ENCODE measurements at places on chromosomes 12 and 14.

DNA sequence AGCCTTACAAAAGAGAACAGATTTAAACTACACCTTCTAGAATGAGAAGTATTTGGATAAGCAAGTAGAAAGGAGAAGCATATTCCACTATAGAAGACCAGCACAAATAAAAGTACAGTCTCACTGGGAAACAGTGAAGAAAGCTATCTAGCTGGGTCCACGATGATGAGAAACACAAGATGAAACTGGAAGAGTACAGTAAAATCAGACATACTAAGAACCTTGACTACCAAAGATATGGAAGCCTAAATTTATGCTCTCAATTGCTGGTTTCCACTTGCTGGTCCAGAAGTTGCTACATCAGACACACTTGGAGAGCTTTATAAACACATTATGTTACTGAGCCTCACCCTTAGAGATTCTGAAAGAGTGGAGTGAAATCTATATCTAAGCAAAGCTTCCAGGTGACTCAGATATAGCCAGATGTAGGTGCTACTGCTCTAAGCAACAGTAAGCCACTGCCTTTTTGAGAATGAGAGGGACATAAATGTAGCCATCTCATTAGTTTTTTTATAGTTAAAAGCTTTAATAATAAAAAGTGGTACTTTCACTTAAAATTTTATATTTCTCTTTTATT, 96.3 kb upstream of the BBS10 start:
- DNase-seq, result no peak

DNA sequence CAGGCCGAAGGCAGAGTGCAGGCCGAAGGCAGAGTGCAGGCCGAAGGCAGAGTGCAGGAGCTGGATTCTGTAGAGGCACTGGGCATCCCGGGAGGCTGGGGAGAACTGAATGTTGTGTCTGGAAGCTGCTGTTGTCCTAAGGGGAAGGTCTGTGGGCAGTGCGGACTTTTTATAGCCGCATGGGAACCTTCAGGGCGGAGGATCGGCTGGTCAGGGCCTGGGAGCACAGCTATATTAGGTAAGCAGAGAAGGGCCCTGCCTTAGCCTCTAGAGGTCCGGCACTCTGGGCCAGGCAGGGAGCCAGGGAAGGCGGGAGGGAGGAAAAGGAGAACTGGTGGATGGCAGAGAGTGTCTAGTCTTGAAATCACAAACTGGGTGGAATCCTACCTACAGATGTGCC, 14.2 kb downstream of the CABP1 start:
- DNase-seq, result no peak

DNA sequence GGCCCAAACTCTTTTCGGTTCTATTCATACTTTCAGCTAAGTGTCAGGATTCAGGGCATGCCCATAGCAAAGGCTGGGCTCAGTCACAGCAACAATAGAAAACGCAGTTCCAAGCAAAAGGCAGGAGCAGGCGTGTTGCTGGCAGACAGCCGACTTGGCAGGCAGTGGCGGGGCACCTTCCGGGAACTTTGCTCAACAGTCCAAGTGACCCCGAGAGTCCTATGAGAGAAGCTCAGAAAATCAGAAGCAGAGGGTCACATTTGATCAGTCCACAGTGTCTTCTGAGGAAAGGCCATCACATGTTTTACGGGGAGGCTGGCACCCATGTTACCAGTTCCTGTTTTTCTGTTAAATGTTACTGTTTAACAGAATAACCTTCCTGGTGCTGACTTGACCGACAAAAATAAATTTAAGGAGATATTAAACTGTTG, 115.0 kb downstream of the DACT1 start:
- no peak for DNase-seq

DNA sequence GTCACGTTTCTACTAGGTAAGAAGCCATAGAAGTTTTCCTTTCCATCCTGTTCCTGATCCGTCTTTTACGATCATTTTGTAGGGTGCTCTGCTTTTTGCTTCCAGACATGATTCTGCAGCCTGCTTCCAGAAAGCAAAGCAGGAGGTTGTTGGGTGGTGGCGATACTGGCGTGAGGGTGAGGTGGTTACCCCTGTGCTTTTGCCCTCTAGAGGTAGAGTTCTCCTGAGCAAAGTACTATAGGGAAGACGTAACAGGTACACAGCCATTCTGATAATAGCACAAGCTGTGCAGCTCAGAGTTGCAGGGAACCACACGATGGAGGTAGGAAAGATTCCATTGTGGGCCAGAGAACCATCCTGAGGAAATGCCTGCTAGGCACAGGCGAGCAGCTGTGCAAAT, 186.0 kb downstream of the PAH start:
- no peak for DNase-seq

DNA sequence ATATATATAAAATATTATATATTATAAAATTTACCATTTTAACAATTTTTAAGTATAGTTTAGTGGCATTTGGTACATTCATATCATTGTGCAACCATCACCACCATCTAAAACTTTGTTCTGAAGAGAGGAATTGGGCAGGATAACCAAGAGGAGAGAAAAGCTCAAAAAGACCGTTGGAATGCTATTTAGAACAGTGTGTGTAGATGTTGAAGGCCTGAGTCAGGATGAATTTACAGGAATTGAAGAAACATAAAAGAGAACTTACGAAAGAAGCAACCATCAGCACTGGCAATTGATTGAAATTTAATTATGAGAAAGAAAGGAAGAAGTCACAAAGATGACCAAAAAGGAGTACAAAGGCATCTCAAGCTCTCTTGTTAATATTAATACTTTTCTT, 196.9 kb upstream of the PWP1 start:
- DNase-seq, result no peak

- DNase-seq, result no peak
Measured at GRCh38 chr12:121534495-121535148, 46.2 kb downstream of the KDM2B start.

Measured in A172 (cell line).